ENCODE measurements at places on chromosomes 5 and 9.

DNA sequence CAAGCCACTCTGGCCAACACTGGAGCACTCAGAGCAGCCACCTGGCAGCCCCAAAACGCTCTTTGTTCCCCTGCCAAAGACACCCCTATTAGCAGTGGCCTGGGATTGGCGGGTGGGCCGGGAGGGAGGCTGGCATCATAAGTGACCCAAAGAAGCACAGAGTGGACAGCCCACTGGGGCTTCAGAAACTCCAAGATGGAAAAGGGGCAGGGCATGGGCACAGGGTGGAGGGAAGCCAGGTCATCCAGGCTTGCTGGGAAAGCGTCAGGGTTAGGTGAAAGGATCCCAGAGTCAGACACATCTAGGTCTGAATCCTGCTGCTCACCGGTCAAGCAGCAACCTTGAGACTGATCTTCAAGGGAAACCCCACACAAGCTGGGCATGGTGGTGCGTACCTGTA, 14.8 kb downstream of the EEIG1 start:
- no peak for DNase-seq

DNA sequence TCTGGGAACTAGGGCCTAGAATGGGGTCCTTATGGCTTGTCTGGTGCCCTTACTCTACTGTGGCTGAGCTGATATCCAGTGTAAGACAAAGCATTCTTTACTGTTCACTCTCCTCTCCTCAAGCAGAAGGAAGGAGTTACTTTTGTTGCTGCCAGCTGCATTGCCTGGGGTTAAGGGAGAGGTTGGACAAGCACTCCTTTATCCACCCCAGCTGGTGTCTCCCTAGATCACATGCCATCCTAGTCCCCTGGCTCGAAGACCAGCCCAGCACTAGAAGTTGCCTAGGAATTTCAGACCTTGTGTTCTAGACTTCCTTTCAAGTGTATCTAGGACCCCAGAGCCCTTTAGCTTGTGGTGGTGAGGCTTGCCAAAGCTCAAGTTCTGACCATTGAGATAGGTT, 1051.5 kb upstream of the C9orf72 start:
- DNase-seq, result no peak

DNA sequence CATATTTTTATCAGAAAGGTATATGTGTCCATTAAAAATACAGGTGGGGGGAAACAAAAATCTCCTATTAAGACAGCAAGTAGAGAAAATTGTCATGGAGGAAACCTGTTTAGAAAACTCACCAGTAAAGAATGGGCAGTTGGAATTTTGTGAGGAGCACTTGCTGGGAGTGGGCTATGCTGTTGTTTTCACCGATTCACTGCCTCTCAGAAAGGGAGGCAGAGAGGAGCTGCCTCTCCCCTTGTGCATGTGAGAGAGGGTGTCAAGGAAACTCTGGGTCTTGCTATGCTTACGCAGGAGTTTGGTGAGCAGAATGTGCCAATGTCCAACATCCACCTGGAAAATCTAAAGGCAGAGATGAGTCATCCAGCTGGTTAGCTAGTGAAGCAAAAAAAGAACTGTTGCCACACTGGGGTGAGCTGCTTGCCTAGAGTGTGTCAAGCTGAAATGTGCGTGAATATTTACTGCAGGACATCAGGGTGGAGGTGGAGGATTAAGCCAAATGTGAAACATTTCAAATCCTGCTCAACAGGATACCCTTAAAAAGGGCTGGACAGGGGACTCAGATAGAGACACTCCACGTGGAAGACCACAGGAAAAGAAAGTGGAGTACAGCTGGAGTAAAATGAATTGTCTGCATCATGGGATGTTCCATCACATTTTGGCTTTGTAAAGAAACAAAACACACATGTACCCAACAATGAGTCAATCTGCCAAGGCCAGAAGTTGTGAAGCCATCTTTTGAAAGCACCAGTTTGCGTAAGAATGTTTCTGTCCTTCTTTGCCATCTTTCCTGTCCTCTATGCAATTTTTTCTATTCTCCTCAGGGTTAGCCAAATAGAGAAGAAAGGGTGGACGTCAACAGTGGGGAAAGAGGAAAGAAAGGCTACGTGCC, 449.7 kb upstream of the MPDZ start:
- DNase-seq, result no peak

- no peak for DNase-seq
These were observed 2.7 kb downstream of the CXCL14 start for GRCh38 chr5:135576075-135576599.

DNA sequence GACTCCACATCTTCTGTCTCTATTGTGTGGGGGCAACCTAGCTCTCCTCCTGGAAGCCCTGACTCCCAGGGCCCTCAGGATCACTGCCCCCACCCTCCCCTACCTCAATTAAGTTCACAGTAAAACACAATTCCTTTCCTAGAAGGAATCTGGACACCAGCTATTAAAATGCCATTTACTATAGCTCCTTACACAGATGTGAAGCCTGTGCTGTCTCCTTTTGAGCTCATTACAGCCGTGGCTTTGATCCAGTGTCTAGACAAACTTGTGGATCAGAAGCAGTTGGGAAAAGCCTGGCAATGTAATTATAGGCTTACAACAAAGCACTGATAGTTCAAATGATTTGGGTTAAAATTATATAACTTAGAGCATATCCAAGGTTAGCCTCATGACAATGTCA, 107.0 kb upstream of the SMIM23 start:
- DNase-seq, result no peak

DNA sequence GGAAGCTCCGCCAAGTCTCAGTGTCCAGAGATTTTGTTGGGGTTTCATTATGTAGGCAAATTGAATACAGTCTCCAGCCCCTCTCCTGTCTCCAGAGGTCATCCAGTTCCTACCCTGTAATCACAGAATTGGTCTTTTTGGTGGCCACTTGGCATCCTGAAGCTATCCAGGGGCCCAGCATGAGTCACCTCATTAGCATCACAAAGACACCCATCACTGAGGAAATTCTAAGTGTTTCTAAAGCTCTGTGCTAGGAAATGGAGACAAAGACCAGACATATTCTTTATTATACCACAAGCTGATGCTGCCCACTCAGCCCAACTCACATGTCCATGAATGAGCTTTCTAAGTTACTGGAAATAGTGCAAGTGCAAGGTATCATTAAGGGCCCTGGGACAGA, 229.9 kb downstream of the DOCK8 start:
- no peak for DNase-seq

DNA sequence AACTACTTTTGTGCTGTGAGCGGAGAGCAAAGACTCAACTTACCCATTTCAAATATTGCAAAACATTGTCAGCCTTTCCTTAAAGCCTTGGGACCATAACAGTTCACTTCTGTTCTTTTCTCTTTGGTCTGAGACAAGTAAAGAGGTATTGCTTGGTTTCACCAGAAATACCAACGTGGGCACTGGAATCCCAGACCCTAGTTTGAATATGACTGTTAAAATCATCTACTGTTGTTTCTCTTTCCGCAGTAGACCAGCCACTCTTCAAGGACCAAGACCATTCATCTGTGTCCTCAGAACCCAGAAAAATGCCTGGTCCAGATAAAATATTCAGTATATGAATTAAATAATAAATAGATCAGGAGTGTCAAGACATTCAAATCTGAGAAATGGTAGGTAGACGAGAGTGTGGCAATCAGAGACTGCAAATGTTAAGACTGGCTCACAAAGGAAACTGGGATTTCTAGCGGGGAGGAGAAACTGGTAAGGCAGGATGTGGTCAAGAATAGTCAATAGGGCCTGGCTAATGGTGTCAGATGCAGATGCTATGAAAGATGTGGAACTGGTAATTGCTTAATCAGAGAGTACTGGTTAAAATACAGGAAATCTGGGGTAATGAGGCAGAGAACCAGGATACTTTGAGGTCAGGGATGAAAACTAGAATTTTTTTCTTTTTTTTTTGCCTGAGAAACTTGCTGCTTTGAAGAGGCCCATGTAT, 82.1 kb upstream of the IL33 start:
- DNase-seq, result no peak

GRCh38 chr5:177468329-177468684, 5.1 kb downstream of the DBN1 start:
- DNase-seq, result no peak

DNA sequence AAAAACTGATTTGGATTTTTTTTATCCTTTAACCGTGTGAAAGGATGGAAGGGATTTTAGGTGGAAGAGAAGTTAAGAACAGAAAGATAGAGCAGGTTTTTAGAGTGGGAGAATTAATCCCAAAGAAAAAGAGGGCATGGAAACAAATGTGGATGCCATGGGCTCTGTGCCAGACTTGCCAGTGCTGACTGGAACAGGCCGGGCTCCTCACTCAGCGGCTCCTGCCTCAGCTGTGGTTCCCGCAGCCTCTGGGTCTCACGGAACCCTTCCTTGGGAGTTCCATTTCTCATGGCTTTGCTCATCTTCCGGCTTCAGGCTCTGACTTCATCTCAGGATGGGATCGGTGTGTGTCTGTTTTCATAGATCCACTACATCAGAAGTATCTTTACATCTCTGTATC, 30.4 kb upstream of the SLC2A8 start:
- no peak for DNase-seq

DNA sequence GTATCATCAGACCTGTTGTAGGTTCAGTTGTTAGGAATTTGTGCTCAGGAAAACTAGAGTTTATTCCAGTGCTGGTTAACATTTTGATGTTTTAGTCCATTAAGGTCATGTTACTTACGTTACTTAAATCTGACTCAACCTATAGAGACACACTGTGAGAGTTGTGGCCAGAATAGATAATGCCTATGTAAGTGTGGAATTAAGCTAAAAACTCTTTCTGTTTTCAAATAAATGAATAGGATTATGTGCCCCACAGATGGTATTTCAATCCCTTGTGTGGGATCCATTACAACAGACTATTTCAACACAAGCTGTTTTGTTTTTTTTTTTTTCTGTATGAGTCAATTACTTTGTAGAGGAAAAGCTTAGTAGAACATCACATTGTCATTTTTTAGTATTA, 68.1 kb downstream of the MEGF10 start:
- no peak for DNase-seq

Measured in NCI-H1436 treated with DMSO at 0.1 percent for 48 hours (cell line).